SJCRH30 (cell line): ENCODE measurements at places on chromosomes 5 and 9.
A peak's percentile ranks its signal among the peaks of the same experiment; 100 is the strongest.

DNA sequence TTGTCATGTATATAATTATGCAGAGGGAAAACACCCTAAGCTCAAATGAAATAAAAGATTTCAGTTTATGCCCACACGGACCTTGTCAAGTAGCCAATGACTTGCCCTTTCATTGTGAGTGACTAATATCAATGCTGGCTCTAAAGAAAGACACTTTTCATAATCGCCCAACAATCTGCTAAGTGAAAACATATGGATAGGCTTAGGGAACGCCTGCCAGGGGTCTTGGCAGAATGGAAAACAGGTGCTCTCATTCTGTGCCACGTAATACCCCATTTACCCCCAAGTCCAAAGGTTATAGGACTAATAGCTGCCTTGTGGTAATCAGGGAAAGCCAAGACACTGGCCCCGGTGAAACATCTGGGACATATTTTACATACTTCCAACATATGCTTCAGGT lies 157.7 kb downstream of the SLF1 start:
- no peak overlapping the region for H3K27ac ChIP-seq
- no peak overlapping the region for H3K4me3 ChIP-seq
- no peaks in the 10 kb centered on the region for H3K36me3 ChIP-seq
- H3K27me3 ChIP-seq: no peaks in the 10 kb centered on the region

GRCh38 chr9:22158927-22159346 lies 149.8 kb upstream of the CDKN2B start:
- H3K27me3 ChIP-seq: no peaks in the 10 kb centered on the region
- H3K4me3 ChIP-seq: no peak overlapping the region
- no peaks in the 10 kb centered on the region for H3K36me3 ChIP-seq
- no peak for DNase-seq
- H3K4me1 ChIP-seq: peaks cover 21% of the 10 kb centered on the region; the same call in 1 of the 2 replicates
- H3K27ac ChIP-seq: no peak overlapping the region

GRCh38 chr9:1989500-1989899 lies 25.6 kb upstream of the SMARCA2 start:
- H3K36me3 ChIP-seq: no peaks in the 10 kb centered on the region
- no peaks in the 10 kb centered on the region for H3K4me1 ChIP-seq
- no peak overlapping the region for H3K27ac ChIP-seq
- H3K27me3 ChIP-seq: no peaks in the 10 kb centered on the region
- no peak for DNase-seq

GRCh38 chr5:137399911-137400310 lies 99.2 kb downstream of the SPOCK1 start:
- no peaks in the 10 kb centered on the region for H3K4me1 ChIP-seq
- H3K36me3 ChIP-seq: no peaks in the 10 kb centered on the region
- no peak overlapping the region for H3K4me3 ChIP-seq
- no peak overlapping the region for H3K27ac ChIP-seq
- DNase-seq: no peak

DNA sequence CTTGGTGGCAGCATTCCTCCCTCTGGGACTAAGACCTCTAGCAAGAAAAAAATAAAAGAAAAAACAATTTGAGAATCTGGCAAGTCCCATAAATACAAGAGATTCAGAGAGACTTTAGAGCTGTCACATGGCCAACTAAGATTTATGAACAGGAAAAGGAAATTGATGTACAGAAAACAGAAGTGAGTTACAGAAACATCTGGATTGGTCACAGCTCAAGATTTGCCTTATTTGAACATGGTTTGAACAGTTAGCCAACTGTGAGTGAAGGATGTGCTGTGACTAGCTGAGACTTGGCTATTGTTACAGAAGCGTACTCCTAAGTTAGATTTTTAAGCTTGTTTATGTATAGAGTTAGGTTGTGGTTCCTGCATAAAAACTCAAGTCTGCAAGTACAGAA lies 340.2 kb downstream of the SLCO4C1 start:
- H3K27me3 ChIP-seq: no peaks in the 10 kb centered on the region
- no peak overlapping the region for H3K27ac ChIP-seq
- DNase-seq: no peak
- H3K36me3 ChIP-seq: no peaks in the 10 kb centered on the region
- H3K4me3 ChIP-seq: no peak overlapping the region

- no peak overlapping the region for H3K27ac ChIP-seq
- H3K4me1 ChIP-seq: no peaks in the 10 kb centered on the region
- no peaks in the 10 kb centered on the region for H3K36me3 ChIP-seq
- no peaks in the 10 kb centered on the region for H3K27me3 ChIP-seq
Measured at GRCh38 chr5:91409304-91409703, 26.2 kb upstream of the ARRDC3 start.

- H3K36me3 ChIP-seq: no peaks in the 10 kb centered on the region
- no peaks in the 10 kb centered on the region for H3K27me3 ChIP-seq
- peaks cover 14% of the 10 kb centered on the region; the same call in 1 of the 2 replicates for H3K4me1 ChIP-seq
- no peak for DNase-seq
- no peak overlapping the region for H3K4me3 ChIP-seq
- no peak overlapping the region for H3K27ac ChIP-seq
Measured at GRCh38 chr9:2479056-2479565, 142.5 kb upstream of the VLDLR start.

DNA sequence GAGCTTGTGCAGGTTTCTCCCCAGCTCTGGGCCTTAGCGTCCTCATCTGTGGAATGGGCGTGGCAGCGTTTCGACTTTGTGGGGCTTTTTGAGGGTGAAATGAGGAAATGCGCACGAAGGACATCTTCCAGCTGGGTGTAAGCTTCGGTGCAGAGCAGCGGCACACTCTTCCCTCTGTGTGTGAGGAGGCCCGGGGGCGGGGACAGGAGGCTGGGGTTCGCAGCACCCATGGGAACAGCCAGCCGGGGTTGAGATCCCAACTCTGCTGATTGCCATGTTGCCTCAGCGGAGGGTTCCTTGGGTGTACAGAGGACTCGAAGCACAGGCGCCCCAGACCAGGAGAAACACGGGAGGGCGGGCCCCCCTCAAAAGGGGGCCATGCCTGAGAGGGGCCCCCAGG lies 265.6 kb downstream of the NSG2 start:
- H3K4me1 ChIP-seq: no peaks in the 10 kb centered on the region
- DNase-seq: no peak
- H3K4me3 ChIP-seq: no peak overlapping the region
- no peaks in the 10 kb centered on the region for H3K27me3 ChIP-seq
- no peak overlapping the region for H3K27ac ChIP-seq
- no peaks in the 10 kb centered on the region for H3K36me3 ChIP-seq

GRCh38 chr5:155884041-155884440 lies 442.9 kb upstream of the SGCD start:
- no peak overlapping the region for H3K27ac ChIP-seq
- no peaks in the 10 kb centered on the region for H3K36me3 ChIP-seq
- DNase-seq: no peak
- H3K4me1 ChIP-seq: no peaks in the 10 kb centered on the region

GRCh38 chr9:114484215-114484853 lies 20.9 kb downstream of the WHRN start:
- H3K36me3 ChIP-seq: no peaks in the 10 kb centered on the region
- no peaks in the 10 kb centered on the region for H3K4me1 ChIP-seq
- H3K4me3 ChIP-seq: no peak overlapping the region
- no peak for DNase-seq

- no peak for DNase-seq
- no peaks in the 10 kb centered on the region for H3K27me3 ChIP-seq
- no peaks in the 10 kb centered on the region for H3K36me3 ChIP-seq
- no peak overlapping the region for H3K27ac ChIP-seq
- H3K4me3 ChIP-seq: no peak overlapping the region
Measured at GRCh38 chr5:179269781-179270543, 75.3 kb downstream of the ADAMTS2 start.

- no peak overlapping the region for H3K4me3 ChIP-seq
- H3K36me3 ChIP-seq: no peaks in the 10 kb centered on the region
- no peak for DNase-seq
- H3K27ac ChIP-seq: no peak overlapping the region
- H3K27me3 ChIP-seq: no peaks in the 10 kb centered on the region
Measured at GRCh38 chr5:179324760-179325295, 20.4 kb downstream of the ADAMTS2 start.

DNA sequence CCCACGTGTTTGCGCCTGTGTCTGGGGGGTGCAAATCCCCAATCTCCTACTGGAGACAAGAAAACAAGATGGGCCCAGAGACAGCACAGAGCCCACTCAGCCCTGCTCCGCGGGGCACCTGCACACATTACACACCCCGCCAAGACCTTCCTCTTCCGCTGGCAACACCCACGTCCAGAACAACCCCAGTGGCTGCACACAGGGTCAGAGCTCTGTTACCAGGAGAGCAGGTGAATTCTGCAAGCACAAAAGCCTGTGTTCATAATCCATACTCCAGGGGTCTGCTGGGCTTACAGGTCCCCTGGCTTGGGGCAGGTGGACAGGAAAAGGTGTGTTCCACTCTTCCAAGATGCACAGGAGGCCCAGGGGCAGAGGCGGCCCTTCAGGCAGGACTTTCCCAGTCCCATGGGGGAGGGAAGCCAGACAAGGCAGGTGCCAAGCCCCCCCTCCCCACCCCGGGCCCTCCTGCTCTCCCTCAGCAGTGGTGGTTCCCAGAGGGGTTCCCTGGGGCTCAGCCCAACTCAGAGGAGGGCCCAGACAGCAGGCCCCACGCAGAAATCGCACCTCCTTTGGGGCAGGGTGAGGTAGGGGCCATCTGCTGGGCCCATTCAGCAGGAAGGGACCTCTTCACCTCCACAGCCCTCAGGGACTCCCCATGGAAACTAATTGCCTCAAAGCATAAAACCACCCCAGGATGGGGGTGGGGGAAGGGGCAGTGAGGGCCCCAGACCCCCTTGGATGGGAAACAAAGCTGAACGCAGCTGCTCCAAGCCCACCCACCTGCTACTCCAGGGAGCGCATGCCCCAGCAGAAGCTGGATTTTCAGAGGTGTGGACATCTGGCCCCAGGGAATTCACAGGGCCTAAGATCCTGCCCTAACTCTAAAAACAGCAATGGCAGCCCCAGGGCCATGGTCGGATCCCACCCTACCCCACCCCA lies 105.3 kb downstream of the VAV2 start:
- DNase-seq: peak; percentile 73
- no peaks in the 10 kb centered on the region for H3K27me3 ChIP-seq
- no peak overlapping the region for H3K4me3 ChIP-seq
- no peak overlapping the region for H3K27ac ChIP-seq

DNA sequence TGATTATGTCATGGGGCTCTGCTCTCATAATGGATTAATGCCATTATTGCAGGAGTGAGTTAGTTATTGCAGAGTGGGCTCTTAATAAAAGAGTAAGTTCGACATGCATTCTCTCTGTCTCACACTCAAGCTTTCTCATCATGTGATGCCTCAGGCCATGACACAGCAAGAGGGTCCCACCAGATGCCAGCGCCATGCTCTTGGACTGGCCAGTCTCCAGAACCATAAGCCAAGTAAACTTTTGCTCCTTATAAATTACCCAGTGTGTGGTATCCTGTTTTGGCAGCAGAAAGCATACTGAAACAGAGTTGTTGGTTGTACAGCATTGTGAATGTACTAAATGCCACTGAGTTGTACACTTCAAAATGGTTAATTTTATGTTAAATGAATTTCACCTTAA lies 138.1 kb downstream of the MYO10 start:
- H3K4me1 ChIP-seq: no peaks in the 10 kb centered on the region
- no peak overlapping the region for H3K27ac ChIP-seq
- no peaks in the 10 kb centered on the region for H3K27me3 ChIP-seq
- no peak for DNase-seq
- H3K36me3 ChIP-seq: no peaks in the 10 kb centered on the region

- no peaks in the 10 kb centered on the region for H3K4me1 ChIP-seq
- no peak overlapping the region for H3K27ac ChIP-seq
- DNase-seq: no peak
- H3K36me3 ChIP-seq: peaks cover 27% of the 10 kb centered on the region
Measured at GRCh38 chr9:93525476-93525875, 50.9 kb upstream of the PHF2 start.

GRCh38 chr9:89005323-89005722 lies 14.1 kb downstream of the S1PR3 start:
- no peaks in the 10 kb centered on the region for H3K36me3 ChIP-seq
- no peak for DNase-seq
- H3K4me3 ChIP-seq: no peak overlapping the region
- no peaks in the 10 kb centered on the region for H3K4me1 ChIP-seq
- no peaks in the 10 kb centered on the region; the same call in 1 of the 2 replicates for H3K27me3 ChIP-seq

DNA sequence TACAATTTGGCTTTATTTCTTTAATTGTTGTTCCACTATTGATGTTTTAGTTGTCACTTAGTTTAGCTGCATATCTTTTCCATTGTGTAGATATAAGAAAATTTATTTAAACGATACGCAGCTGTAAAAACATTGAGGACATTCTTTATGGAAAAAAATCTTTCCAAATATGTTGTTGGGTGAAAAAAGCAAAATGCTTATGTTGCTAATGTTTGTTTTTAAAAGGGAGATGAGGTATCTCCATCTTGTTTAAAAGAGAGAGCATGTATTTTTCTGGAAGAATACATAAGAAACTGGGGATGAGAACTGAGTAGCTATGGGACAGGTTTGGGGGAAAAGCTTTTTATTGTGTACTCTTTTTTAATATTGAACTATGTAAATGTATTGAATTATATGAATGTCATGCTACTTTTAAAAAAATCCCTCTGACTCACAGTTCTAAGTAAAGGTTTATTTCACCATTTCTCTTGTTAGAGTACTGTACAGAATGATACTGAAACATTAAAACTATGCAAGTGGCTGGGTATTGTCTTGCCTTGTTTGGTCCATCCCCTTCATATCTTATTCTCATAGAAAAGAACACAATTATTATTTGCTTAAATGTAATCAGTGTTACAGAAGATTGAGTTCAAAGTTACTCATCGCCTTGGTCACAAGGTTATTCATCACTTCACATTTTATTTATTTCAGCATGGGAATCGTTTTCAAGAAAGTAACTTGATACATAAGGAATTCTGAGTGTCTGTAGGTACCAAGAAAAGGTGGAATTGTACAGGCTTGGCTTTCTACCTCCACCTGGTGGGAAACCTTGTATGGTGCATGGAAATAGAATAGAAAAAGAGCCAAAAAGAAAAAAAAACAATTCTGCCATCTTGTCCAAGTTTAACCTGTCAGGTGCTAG lies 85.8 kb downstream of the RIC1 start:
- no peaks in the 10 kb centered on the region for H3K27me3 ChIP-seq
- DNase-seq: peak; percentile 6
- H3K4me1 ChIP-seq: peaks cover 10% of the 10 kb centered on the region

DNA sequence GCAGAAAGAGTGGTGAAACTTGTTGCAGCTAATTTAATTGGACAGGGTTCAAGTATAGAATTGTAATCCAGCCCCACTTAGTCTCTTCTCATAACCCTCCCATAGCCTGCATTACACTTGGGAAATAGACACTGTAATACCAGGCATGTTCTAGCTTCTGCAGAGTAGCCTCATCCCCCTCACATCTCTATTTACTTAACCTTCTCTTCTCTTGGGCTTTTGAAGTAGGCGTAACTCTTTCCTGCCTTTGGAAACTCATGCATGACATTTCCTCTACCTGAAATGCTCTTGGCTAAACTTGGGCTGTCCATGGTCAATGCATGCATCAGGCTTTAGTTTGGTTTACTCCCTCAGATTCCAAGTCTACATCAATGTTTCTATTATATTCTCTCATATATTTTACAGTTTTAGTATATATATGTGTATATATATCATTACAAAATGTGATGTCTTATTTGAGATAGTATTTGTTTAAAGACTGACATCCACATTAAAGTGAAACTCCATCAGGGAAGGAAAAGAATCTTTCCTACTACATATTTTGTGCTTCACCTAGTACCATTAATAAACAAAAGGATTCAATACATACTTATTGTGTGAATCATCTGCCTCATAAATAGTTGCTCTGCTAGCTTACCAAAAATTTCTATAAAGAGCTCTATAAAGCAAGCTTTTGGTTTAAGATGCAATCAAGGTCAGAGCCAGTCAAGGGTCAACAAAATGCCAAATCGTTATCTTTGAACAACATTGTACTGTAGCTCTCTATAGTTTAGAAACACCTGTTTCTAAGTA lies 1158.0 kb downstream of the MAT2B start:
- no peaks in the 10 kb centered on the region for H3K27me3 ChIP-seq
- DNase-seq: no peak
- H3K27ac ChIP-seq: no peak overlapping the region
- H3K36me3 ChIP-seq: no peaks in the 10 kb centered on the region
- H3K4me1 ChIP-seq: no peaks in the 10 kb centered on the region
